BJ (cell line): ENCODE measurements at places on chromosomes 13 and 19. TPM values are rescaled to one million over a fixed set of nuclear protein-coding genes. Genes with fewer than 3 reads are reported as not detected.

GRCh38 chr13:109900741-109901140 lies 114.4 kb upstream of the IRS2 start:
- DNase-seq: no peak

- DNase-seq: no peak
Observed at GRCh38 chr13:94682229-94682628, 30.1 kb downstream of the SOX21 start.

GRCh38 chr13:27466513-27466912 lies 16.1 kb upstream of the MTIF3 start:
- DNase-seq: no peak

GRCh38 chr13:92843549-92843948 lies 383.1 kb upstream of the GPC6 start:
- no peak for DNase-seq

GRCh38 chr19:49362929-49363267 lies 682 bp upstream of the TEAD2 start:
- no peak for DNase-seq

GRCh38 chr13:110332750-110333149 lies 25.7 kb downstream of the COL4A2 start:
- DNase-seq: no peak

- no peak for DNase-seq
Observed at GRCh38 chr19:4120559-4121272, 3.2 kb downstream of the MAP2K2 start.

DNA sequence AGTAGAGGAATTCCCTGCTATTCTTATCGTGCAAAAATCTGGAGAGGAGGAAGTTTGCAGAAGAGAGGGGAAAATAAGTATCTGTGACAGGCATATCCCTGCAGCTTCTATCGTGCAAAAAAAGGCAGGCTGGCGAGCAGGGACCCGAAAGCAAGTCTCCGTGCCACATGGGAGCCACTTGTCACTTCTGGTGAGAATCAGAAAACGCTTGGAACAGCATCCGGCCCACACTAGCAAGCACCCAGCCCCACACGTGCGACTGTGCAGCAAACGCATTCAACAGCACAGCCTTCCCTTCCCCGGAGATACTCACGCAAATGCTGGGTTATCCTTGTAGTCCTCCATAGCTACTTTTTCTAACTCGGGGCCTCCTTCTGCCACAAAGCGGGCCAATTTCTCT lies 16.9 kb downstream of the SUGP1 start:
- DNase-seq: no peak

Gene LIM2
- not detected in 2 replicates for polyA plus RNA-seq

Gene TMEM190
- 0.93 and 1.3 TPM in 2 replicates for polyA plus RNA-seq

DNA sequence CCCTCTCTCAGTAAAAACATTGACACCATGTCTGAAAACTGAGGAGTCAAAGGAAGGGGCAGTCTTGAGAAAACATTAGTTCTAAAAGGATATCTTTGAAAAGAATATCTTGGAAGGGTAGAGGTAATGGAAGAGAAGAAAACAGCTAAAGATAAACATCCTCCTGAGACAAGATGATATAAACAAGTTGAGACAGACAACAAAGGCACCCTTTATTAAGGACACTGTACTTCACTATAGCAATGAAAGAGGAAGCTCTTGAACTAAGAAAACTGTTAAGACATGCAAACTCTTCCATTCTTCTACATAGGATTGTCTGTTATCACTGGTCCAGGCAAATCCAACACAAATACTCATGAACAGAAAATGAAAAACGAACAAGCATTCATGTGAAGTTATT lies 46.3 kb downstream of the MTMR6 start:
- no peak for DNase-seq

- DNase-seq: no peak
Observed at GRCh38 chr13:108682714-108683113, 53.3 kb downstream of the MYO16 start.

- DNase-seq: no peak
Observed at GRCh38 chr13:102328909-102329308, 72.9 kb downstream of the FGF14 start.

- no peak for DNase-seq
Observed at GRCh38 chr13:43872181-43872580, 7.4 kb downstream of the CCDC122 start.

- DNase-seq: no peak
Observed at GRCh38 chr13:113207890-113208420, 514 bp downstream of the PCID2 start.

Gene FCAR
- not detected in 2 replicates for polyA plus RNA-seq

- DNase-seq: no peak
Observed at GRCh38 chr19:45023048-45023447, 15.8 kb upstream of the CLASRP start.

GRCh38 chr13:66424422-66424821 lies 805.7 kb downstream of the PCDH9 start:
- DNase-seq: peak; percentile 18

Gene SPINT2
- 33.2 and 45.5 TPM in 2 replicates for polyA plus RNA-seq

DNA sequence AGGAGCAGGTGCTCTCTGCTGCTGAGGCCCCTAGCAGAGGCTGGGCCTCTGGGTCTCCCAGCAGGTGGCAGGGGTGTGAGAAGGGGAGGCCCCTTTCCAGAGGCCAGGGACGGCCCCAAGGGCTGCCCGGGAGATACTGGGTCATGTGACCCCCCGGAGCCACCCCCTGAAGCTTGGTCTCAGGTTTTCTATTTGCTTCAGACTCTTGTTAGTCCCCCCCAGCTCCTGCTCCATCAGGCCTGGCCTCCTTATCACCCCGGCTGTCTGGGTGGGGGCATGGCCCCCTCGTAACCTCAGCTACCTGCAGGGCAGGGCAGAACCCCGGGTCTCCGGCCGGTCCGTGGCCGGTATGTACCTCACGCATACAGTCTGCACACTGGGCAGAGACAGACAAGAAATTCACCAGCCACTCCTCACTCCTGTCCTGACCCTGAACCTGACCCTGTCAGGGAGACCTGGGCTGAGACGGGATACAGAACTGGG lies 13.2 kb upstream of the TCF3 start:
- no peak for DNase-seq
